ENCODE measurements at places on chromosomes 16 and 17. TPM values are rescaled to one million over a fixed set of nuclear protein-coding genes. Genes with fewer than 3 reads are reported as not detected.

DNA sequence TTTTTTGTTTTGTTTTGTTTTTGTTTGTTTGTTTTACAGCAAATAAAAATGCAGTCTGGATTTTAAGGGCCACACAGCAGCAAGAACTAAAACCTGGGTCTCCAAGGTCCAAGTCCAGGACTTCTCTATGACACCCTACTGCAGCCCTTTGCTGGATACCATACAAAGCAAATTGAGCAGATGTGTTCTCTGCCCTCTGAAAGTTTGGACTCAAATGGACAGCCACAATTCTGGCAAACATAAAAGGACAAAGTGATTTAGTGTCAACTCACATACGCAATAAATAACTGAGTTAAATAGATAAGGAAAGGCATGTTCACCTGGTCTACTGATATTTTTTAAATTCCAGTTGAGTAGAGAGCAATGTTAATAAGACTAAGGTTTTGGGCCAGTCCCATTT is 7.7 kb upstream of the ZNF652 start:
- DNase-seq: no peak

DNA sequence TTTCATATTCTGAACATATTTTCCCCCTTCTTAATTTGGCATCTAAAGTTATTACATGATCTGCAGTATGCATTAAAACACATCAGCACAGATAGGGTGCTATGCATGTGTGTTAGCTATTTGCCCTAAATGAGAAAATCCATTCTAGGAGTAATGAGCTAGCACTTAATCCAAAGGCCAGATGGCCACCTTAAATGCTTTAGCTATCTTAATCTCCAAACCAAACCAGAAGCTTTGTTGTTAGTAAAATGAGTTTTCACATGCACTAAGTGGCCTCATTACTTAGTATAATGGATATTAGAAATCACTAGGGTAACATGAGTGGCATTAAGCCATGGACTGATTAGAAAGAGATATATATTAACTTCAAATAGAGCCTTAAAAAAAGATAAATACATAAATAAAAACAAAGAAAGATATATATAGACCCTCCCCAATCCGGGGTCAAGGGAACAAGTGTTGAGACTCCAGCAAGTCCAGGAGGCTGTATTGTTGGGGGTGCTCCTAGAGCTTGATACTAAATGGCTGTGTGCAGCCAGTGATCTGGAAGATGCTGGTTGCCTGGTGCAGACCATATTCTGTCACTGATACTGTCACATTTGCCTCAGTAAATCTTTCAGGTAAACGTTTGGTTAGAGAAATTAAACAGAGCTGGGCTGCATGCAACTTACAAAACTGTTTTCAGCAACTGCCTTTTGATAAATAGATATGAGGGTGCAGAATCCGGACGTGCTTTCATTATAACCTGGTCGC is 67.3 kb downstream of the MYH10 start:
- DNase-seq: no peak

- no peak for DNase-seq
Measured at GRCh38 chr17:19331134-19331533, 31.4 kb downstream of the B9D1 start.

DNA sequence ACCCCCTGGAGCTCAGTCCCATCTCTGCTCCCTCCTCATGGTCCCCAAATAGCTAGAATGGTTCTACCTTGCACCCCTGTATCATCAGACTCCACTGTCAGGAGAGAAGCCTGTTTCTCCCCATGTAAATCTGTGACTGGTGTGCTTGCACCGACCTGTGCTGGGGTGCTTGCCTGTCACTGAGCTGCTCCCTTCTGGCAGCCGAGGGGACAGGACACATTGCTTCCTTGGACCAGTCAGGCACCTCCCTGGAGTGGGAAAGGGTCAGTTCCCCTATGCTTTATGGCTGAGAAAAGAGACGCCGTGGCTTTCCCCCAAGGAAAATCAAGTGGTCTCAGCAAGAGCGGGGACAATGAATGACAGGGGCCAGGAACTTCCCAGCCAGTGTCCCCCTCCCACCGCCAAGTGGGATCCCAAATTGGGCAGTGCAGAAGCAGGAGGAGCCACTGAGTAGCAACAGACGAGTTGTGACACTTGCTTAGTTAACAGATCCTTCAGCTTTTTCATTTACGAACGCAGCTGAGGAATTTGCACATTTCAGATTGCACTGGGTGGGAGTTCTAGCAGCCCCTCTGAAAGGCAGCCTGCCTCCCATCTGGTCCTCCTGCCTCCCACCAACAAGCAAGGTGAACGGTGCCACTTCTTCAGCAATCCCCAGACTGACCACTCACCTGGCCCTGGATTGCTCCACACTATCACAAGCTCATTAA is 156.4 kb downstream of the KATNIP start:
- DNase-seq: no peak

DNA sequence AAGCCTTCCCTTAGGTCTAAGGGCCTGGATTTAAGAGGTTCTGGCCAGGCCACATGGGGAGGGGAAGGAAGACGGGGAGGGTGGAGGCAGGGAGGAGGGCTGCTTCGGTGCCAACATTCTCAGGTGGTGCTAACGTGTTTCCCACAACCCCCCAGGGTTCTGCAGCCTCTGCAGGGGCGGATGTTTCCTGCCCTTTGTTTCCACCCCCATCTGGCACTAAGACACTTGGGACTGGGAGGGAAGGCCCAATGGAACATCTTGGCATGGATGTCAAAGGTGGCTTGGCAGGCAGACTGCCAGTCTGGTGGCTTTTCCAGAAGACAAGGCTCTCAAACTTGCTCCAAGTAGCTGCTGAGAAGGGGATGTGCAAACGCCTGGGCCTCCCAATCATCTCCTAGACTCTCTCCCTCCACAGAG is 12.7 kb downstream of the HIC1 start:
- DNase-seq: peak; percentile 56

DNA sequence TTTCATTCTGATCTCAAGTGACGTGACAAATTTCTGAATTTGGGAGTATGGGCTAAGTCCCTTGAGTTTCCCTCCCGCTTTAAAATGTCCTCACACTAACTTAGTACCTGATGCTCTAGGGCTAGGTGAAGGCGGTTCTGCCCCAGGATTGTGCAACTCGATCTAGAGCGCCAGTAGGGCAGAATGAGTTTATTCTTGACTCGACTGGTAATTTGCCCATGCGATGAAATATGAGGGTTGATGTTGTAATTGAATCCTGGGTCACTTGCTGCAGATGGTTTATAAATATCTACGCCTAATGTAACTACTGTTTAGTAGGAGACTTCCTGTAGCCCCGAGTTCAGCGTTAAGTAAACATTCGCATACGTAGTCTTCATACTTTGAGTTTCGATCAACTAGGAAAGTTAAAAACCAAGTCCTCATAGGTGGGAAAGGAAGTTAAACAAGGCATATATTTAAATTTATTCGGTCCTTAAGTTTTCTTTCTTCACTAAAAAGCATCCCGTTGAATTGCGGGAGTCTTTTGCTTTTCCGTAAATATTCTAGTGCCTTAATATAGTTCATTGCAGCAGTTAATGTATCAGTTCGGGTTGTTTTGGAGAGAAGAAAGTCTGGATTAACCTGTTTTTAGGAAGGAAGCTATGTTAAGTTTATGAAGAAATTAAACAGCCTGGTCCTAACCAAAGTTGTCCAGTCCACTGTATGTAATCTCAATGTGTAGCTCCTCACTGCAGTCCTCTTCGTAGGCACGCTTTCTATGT is 1.6 kb downstream of the CTCF start:
- peak; percentile 51 for DNase-seq

GRCh38 chr17:2459917-2460271 is 51.8 kb downstream of the METTL16 start:
- DNase-seq: no peak

DNA sequence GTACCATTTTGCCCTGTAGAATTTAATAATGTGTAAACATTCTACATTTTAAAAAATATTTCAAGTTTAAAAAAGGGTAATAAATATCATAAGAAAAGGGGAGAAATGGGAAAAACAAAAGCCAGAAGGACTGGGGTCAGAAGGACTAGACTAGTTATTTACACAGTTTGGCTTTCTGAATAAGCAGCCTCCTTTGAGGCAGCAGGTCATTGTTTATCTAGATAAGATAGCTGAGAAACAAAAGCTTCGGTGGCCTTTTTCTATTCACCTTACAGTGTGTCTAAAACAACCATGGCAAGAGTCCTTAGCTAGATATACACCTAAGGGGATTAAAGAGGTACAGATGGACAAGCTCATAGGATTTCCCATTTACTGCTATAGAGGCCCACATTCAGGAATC is 396.5 kb upstream of the PMFBP1 start:
- no peak for DNase-seq

GRCh38 chr16:89297910-89298545 is 80.5 kb downstream of the ZNF778 start:
- no peak for DNase-seq

The LPCAT2 gene
- total RNA-seq: 11.7 TPM

The PRAC1 gene
- total RNA-seq: not detected

DNA sequence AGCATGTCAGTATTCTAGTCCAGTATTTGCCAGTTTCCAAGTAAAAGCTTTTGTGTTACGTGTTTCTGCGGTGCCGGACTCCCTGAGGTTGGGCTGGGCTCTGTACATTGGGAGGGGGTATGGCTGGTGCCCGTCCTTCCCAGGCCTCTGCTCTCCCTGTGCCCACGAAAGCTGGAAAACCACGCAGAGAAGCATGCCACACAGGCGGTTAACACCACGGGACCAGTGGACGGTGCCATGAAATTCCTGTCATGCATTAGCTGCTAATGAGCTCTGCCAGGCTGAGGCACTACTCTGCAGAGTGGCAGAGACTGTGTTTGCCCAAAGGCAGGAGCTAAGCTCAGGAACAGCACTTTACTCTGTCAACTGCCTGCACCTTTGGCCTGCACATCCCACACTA is 8.1 kb downstream of the SMIM5 start:
- DNase-seq: no peak

DNA sequence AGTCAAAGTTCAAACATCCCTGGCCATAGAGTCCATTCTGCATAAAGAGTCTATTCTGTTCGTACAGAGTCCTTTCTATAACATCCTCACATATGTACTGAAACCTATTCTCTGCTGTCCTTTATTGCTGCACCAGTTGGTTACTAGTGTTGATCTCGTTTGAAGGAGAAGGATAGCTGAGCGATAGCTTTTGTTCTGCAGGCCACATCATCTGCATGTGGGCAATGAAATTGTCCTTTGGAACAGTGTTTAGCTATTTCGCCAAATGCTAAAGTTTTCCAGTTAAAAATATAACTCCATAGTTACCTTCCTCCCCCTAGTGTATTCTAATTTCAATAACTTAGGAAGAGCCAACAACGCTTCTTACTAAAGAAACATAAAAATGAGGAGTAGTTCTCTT is 6.0 kb downstream of the RHOT1 start:
- DNase-seq: no peak

Measured in H4 (cell line).